Dermis blood vessel endothelial cell (primary cell): ENCODE measurements at places on chromosomes 1 and 21. TPM values are rescaled to one million over a fixed set of nuclear protein-coding genes. Genes with fewer than 3 reads are reported as not detected.

Gene STX12
- total RNA-seq, result 95.2 and 115 TPM in 2 replicates

Gene CGN
- 0.42 and 2.4 TPM in 2 replicates for total RNA-seq

Gene OR2L8
- 0.17 TPM in 1 of 2 replicates, not detected in the other for total RNA-seq

Gene SEMA6C
- 21.3 and 33.4 TPM in 2 replicates for total RNA-seq

Gene FMO5
- total RNA-seq, result 3.6 and 5.3 TPM in 2 replicates

Gene SPATA6
- 1.3 and 2.9 TPM in 2 replicates for total RNA-seq

Gene PIK3C2B
- total RNA-seq, result 29.3 and 37.3 TPM in 2 replicates

Gene NUP210L
- 0.09 and 0.17 TPM in 2 replicates for total RNA-seq

Gene PDZK1
- 0.33 and 0.34 TPM in 2 replicates for total RNA-seq

Gene BCAN
- not detected in 2 replicates for total RNA-seq

Gene SYT2
- under 0.01 TPM in 1 of 2 replicates, not detected in the other for total RNA-seq

Gene BSND
- total RNA-seq, result not detected in 2 replicates

Gene KIF17
- 32.3 and 39.5 TPM in 2 replicates for total RNA-seq

Gene RNF19B
- 18.7 and 25.3 TPM in 2 replicates for total RNA-seq

Gene OR10Z1
- total RNA-seq, result not detected in 2 replicates

Gene CLIC6
- total RNA-seq, result not detected in 2 replicates

Gene TTF2
- total RNA-seq, result 14.3 and 21.9 TPM in 2 replicates

Gene EDARADD
- total RNA-seq, result not detected in 2 replicates

Gene C8B
- total RNA-seq, result not detected in 2 replicates

Gene NBPF6
- total RNA-seq, result not detected in 2 replicates

Gene SH2D1B
- 0.05 TPM in 1 of 2 replicates, not detected in the other for total RNA-seq

Gene KCNK1
- 0.17 TPM in 1 of 2 replicates, not detected in the other for total RNA-seq

Gene SLC30A10
- not detected in 2 replicates for total RNA-seq
